Osteoblast (primary cell): ENCODE measurements at places on chromosomes 6 and 20.

GRCh38 chr6:143361536-143362191, 88.8 kb downstream of the ADAT2 start:
- DNase-seq = no peak

DNA sequence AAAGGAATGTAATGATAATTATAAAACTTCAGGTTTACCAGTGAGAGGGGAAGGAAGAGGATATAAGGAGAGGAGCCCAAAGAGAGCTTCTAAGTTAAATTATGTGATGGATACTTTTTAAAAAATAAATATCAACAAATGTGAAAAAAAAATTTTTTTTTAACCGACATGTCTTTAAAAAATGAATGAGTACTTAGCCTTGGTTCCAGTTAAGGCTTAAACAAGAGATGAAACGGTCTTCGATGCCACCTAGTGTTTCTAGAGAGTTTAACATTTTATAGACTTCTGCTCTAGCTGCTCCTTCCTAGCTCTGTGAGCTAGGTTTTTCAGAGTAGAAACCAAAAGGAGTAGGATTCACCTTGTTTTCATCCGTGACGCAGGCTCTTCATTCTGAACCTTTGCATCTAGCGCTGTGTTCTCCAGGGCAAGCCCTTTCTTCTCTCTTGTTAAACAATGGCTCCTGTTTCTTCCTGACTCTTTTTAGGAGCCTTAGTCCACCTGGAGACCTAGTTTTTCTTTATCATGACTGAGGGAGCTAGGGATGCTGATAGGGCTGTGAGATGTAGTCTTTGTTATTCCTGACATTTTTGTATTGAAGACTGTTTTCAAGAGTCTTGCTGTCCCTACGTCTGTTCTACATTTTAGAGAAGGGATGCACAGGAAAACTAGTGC, 42.4 kb upstream of the GNRH2 start:
- peak; percentile 80 for DNase-seq

GRCh38 chr6:157272866-157273755, 50.2 kb downstream of the TMEM242 start:
- DNase-seq = peak; percentile 85

DNA sequence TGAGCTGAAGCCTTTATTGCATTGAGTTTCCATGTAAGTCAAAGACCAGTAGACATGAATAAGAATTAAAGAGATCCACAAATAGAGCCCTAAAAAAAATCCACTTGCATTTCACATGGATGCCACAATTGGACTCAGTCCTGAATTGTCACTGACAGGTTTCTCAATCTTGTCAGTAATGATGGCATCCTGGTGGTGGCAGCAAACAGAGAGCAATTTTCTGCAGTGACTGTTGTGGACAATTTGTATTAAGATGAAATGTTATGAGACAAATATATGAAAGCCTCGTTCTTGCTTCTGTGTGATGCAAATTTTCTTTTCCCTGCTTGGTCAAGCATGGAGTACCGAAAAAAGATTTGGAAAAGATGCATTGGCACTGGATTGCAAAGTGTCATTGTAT, 278.9 kb downstream of the SAMD5 start:
- peak; percentile 50 for DNase-seq

GRCh38 chr6:136742125-136742524, 50.2 kb downstream of the MAP3K5 start:
- DNase-seq = no peak

GRCh38 chr6:5351552-5352210, 90.4 kb downstream of the FARS2 start:
- no peak for DNase-seq

DNA sequence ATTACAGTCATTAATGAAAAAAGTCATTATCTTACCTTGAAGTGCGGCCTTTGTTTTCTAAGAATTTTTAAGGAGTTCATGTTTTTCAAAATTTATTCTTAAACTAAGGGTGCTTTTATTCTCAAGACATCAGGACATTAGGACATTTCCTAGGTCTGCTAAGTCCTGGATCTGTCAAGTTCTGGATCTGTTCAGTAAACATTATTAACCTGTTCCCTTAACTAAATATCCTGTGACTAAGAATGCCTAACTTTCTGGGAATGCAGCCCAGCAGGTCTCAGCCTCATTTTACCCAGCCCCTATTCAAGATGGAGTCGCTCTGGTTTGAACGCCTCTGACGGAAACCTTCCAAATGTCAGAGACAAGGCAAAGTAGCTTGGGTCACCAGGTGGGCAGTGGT, 302.6 kb downstream of the SYNE1 start:
- DNase-seq = no peak

- DNase-seq = peak; percentile 25
These were observed 95.5 kb upstream of the SCGN start for GRCh38 chr6:25556516-25556915.

GRCh38 chr6:79159846-79160245, 74.6 kb downstream of the HMGN3 start:
- no peak for DNase-seq

GRCh38 chr6:14162826-14163225, 45.3 kb downstream of the CD83 start:
- DNase-seq = no peak

- no peak for DNase-seq
These were observed 59.3 kb downstream of the EPB41L2 start for GRCh38 chr6:131003488-131004386.

DNA sequence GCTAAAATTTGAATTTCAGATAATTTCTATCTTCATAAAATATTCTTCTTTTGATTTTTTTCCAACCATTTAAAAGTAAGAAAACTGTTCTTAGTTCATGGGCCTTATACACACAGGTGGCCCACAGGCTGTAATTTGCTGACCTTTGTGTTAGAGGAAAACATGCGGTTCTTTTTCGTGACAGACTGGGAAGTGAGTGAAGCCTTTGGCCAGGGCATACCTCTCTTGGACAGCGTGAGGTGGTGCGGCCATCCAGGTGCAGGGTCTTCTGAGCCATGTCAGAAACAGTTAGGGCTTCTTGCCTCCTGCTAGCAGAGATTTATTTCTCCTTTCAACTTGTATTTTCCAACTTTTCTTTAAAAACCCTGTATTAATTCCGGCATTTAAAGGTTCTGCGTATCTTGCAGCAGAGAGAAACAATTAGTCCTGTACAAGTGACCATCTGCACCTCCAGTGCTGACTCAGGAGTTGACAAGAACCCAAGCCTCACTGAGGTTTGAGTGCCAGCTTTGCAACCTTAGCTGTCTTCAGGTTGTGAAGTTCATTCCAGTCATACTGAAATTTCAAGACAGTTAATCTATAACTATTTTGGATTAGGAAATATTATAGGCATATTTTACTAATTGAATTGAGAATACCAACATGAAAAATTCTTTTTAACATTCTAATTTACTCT, 177.8 kb downstream of the LY86 start:
- DNase-seq = no peak

DNA sequence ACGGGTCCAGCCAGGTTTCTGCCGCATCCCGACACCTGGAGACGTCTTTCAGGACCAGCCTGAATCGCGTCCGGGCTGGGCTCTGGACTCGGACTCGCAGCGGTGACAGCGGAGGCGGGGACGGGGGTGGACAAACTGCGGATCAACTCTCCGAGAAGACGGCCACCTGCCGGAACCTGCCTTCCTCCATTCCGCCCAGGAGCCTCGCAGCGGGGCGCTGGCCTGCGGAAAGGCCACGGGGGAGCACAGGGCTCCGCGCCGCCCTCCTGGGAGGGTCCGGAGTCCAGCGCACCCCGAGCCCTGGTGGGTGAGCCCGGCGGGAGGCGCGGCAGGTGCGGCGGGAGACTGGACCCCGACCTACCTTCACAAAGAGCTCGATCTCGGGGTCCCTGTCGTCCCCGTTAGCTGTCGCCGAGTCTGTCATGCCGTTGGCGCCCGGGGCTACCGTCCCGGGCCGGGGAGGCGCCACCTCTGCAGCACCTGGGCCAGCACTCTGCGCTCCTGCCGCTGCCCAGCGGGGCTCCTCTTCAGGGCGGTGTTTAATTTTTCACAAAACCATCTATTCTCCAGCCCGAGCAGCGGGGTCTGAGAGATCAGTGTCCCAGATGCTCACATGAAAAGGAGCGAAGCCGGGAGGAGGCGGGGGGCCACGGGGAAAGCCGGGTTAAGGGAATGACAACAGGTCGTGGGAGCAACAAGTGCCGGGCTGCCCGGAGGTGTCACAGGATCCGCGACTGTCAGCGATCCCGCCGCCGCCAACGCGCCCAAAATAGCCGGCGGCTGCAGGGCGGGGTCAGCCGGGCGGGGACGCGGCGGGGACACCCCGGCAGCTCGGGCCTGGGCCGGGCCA, at the start of gene CLIC5:
CLIC5 (minus strand) TSS at position 742 of the 850 bp plus-strand sequence; CDS start at position 424, 318 bp downstream.
- DNase-seq = peak; percentile 77

- no peak for DNase-seq
These were observed 34.5 kb upstream of the FERMT1 start for GRCh38 chr20:6157345-6157744.

- no peak for DNase-seq
These were observed 68.0 kb downstream of the CLVS2 start for GRCh38 chr6:123064038-123064437.

DNA sequence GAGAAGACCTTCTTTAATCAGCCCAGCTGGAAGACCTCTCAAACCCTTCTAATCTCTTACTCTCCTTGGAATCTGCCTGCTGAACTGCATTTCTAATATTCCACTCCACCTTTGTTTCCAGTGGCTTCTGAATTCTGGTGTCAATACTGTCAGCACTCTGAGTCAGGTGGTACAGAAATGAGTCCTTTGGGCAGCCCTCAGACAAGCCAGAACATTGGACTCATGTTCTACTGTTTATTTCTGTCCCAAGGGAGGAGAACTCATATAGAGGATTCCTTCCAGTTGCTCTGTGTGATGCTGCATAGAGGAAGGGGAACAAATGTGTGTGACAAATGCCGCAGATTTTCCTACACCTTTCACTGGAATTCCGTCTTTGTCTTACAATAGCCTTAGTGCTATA, 114.8 kb downstream of the PHF3 start:
- DNase-seq = no peak

GRCh38 chr6:144632266-144632665, 347.1 kb downstream of the UTRN start:
- DNase-seq = no peak

- DNase-seq = peak; percentile 77
These were observed 30.5 kb downstream of the SPDEF start for GRCh38 chr6:34525431-34526175.

GRCh38 chr6:135322427-135323201, 141.5 kb downstream of the MYB start:
- no peak for DNase-seq

GRCh38 chr6:56047931-56048540, 172.6 kb upstream of the BMP5 start:
- no peak for DNase-seq

DNA sequence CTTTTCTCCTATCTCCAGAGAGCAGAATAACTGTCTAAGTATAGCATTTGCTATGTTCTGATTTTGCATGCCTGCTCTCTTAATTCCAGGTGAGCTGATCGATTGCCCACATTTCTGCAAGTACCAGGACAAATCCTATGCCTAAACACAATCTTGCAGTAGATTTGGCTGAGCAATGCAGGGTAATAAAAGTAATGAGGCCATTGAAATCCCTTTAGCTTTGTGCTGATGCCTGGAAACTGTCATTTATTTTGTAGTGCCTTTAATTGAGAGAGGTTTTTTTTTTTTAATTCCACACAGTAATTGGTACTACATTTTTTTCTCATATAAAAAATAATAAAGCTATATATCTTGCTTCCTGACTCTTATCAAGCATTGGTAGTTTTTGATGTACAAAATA, 252.3 kb downstream of the NKAIN2 start:
- DNase-seq = no peak

- no peak for DNase-seq
These were observed 108.6 kb upstream of the EYA4 start for GRCh38 chr6:133132466-133132971.

DNA sequence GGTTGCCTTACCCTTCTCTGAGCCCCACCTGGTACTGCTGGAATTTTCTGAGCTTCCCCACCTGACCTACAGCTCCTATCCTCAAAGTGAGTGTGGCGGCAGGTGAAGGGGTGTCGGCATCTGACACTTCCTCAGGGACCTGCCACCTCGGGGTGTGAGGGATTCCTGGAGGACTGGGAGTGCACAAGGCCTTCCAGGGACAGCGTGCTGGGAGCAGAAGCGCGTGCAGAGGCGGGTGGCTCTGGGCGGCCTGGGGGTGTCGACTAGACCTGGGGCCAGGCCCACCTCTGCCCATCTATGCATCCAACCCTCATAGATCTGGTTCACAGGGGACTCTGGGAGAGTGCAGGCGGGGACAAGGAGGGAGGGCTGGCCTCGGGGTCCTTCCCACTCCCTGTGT, 7.8 kb downstream of the DLGAP4 start:
- no peak for DNase-seq

- no peak for DNase-seq
These were observed 109.0 kb downstream of the MCHR2 start for GRCh38 chr6:99885051-99885450.

DNA sequence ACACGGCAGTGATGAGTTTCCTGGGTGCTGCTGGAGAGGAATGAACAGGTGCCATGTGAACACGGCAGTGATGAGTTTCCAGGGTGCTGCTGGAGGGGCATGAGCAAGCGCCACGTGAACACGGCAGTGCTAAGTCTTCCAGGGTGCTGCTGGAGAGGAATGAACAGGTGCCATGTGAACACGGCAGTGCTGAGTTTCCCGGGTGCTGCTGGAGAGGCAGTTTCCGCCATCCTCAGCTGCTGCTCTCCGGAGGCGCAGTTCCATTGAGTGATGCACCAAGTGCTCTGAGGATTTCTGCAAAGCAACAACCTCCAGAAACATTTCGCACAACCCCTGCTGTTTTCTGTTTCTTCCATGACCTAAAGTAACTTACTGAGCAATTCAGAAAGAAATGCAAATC, 155.4 kb downstream of the SMOC2 start:
- no peak for DNase-seq

DNA sequence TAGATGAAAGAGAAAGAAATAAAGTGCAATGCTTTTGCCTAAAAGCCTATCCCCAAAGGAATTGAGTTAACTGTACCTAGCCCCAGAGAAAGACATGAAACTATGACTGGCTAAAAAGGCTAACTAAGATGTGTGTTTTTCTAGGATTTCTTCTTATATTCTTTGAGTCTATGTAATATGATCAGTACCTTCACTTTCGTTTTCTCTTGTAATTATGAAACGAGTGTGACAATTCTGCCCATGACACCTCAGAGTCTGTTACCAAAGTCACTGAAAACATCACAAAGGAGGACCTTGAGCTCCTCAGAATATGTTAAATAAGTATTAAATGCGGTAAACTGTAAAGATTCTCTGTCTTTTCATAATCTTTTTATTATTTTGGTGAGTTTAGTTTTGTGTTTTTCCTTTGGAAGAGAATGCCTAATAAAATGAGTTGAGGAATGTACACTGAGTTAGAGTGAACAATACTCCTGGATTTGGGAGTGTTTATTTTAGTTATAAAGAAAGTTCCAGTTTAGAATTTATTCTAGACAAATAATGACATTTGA, 141.3 kb downstream of the FUT9 start:
- no peak for DNase-seq
